ENCODE measurements at places on chromosomes 5 and 9. TPM values are rescaled to one million over a fixed set of nuclear protein-coding genes. Genes with fewer than 3 reads are reported as not detected.

GNAQ gene
- 28.7 TPM for total RNA-seq

TMEM252 gene
- total RNA-seq: 0.50 TPM

CDH9 gene
- not detected for total RNA-seq

SPOCK1 gene
- total RNA-seq: 0.06 TPM

AGXT2 gene
- 84.7 TPM for total RNA-seq

CCIN gene
- not detected for total RNA-seq

RNF145 gene
- 14.5 TPM for total RNA-seq

LVRN gene
- total RNA-seq: 0.07 TPM

DNA sequence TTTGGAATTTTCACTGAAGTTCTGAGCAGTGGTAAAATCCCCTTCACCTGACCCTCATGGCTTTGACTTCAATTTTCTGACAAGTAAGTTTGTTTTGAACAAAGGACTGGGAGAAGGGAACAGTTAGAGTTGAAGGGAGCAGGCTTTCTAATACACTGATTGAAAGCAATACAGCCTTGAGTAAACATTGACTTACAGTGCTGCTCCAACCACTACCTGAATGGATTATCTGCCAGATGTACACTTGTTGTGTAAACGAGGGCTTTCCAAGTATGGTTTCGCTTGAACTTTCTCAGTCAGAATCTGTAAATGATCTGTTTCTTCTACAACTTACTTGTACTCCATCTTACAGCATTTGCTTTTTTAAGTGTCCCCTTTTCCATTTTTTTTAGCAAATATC lies 1414.9 kb upstream of the NUDT12 start:
- H3K36me3 ChIP-seq: no peaks in the 10 kb centered on the region
- no peak overlapping the region for H3K4me3 ChIP-seq
- no peaks in the 10 kb centered on the region for H3K4me1 ChIP-seq

DNA sequence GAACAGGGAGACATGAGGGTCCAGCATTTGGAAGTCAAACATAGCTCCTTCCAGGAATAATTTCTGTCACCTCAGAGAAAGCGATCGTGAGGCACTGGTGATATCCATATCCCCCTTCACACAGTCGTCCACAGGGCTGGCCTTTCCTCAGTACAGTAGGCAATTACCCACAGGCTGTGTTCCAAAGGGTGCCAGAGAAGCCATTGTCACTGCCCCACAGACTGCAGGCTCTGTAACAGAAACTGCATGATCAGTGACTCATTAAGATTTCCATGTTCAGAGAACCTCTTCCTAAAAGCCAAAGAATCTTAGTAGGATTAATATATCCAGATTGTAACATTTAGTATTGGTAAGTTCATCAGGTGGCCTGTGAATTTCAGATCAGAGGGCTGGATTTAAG lies 127.6 kb downstream of the RPS23 start:
- no peaks in the 10 kb centered on the region for H3K36me3 ChIP-seq
- H3K4me1 ChIP-seq: peaks cover 22% of the 10 kb centered on the region
- no peak overlapping the region for H3K4me3 ChIP-seq
- no peaks in the 10 kb centered on the region for H3K27me3 ChIP-seq
- no peak for DNase-seq
- H3K27ac ChIP-seq: no peak overlapping the region

DNA sequence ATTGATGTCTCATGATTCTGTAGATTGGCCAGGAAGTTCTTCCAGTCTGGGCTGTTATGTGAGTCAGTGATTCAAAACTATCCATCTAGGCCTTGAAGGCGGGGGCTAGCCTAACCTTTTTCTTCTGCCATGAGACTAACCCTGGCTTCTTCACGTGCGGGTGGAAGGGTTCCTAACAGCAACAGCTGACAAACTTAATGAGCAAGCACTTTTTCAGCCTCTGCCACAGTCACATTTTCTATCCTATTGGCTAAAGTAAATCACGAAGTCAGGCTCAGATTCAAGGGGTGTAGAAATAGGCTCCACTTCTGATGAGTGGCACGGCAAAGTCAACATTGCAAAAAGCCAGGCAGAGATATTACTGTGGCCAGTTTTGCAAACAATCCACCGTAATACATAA lies 68.4 kb downstream of the STK32A start:
- H3K27ac ChIP-seq: no peak overlapping the region
- no peaks in the 10 kb centered on the region for H3K4me1 ChIP-seq
- no peaks in the 10 kb centered on the region for H3K27me3 ChIP-seq
- no peaks in the 10 kb centered on the region for H3K36me3 ChIP-seq
- no peak for DNase-seq
- H3K4me3 ChIP-seq: no peak overlapping the region

GRCh38 chr5:153630546-153630945 lies 140.1 kb downstream of the GRIA1 start:
- H3K4me1 ChIP-seq: no peaks in the 10 kb centered on the region
- no peak overlapping the region for H3K27ac ChIP-seq
- H3K36me3 ChIP-seq: no peaks in the 10 kb centered on the region
- no peaks in the 10 kb centered on the region for H3K27me3 ChIP-seq
- H3K4me3 ChIP-seq: no peak overlapping the region

DNA sequence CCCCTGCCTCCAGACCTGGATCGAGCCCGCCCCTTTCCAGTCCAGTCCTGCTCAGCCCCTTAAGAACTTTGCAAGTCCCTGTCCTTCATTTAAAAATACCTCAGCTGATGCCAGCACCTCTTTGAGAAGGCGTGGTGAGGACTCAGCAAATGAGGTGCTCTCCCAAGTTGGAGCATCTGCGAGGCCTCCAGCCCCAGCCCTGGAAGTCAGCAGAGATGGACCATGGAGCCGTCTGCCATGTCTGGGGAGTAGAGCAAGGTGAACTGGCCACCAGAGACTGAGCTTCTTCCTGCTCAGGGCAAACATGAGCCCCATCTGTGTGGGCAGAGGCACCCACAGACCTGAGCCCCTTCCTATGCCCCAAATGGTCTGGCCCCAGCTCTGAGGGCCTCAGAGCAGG lies 71.5 kb downstream of the UBE2QL1 start:
- no peaks in the 10 kb centered on the region for H3K27me3 ChIP-seq
- no peak for DNase-seq
- H3K4me1 ChIP-seq: peaks cover 13% of the 10 kb centered on the region

DNA sequence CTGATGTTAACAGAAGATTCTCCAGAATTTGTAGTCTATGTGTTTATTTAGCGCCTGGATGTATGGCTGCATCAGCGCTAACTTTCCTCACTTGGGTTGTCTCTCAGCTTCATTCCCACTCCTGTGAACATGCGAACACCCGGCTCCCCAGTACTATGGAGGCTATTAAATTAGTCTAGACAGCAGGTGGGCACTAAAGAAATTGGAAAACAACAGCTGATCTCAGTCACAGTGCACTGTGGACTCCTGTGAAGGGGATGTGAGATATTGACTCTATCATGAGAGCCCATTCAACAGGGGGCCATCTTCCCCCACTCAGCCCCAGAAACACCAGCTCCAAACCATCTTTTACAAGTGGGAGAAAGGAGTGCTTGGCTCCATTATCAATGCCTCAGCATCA lies 471.0 kb downstream of the KDM4C start:
- H3K36me3 ChIP-seq: no peaks in the 10 kb centered on the region
- DNase-seq: no peak
- H3K27ac ChIP-seq: no peak overlapping the region
- H3K4me3 ChIP-seq: no peak overlapping the region

DNA sequence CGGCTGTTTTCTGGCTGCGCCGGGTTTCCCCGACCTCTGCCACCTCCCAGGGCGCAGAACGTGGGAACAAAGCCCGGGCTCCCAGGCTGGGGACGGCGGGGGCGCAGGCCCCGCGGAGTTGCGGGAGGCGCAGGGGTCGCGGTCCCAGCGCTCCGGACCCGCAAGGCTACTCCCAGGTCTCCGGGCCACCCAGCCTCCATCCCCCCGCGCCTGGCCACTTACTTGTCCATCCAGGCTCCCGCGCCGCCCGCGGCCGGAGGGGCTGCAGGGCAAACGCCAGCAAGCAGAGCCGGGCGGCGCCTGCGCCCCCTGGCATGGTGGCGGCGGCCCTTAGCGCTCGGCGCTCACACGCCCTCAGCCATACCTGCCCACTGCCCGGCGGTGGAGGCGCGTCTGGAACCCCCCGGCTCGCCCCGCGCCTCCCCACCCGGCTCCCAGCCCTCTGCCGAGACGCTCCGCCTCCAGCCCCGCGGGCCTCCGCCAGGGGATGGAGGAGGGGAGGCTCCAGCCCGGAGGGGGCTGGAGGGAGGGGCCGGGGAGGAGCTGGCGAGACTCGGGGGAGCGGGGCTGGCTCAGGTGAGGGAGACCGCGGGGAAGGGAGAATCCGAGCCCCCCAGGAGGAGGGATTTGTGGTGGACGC lies at the start of gene ADAM19:
Gene ADAM19 (minus strand): TSS at position 395 of the 640 bp plus-strand sequence. CDS start 79 bp downstream, at position 316.
- no peaks in the 10 kb centered on the region for H3K4me1 ChIP-seq
- H3K4me3 ChIP-seq: peak within 1 kb of the TSS; percentile 82
- peak; percentile 63 for DNase-seq
- peak within 1 kb of the TSS; percentile 45 for H3K27ac ChIP-seq
- no peaks in the 10 kb centered on the region for H3K36me3 ChIP-seq

DNA sequence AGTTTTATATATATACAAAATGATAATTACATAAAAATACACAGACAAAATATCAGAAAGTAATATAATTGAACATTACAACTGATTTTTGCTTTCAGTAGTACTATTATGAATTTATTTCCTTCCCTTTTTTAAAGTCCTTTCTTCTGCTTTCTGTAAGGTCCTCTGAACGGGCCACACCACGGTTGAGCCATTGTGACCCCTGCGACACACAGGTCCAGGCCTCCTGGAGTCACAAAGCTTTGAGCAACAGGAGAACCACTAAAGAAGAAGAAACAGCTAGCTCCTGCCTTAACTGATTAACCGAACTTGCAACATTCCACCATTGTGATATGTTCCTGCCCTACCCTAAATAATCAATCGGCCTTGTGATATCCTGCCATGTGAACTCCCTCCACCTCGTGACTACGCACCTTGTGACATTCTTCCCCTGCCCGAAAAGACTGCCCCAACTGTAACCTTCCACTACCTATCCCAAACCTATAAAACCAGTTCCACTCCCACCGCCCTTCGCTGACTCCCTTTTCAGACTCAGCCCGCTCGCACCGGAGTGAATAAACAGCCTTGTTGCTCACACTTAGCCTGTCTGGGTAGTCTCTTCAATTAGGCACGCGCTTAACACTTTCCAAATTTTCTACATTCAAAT lies 375.0 kb upstream of the RFX3 start:
- no peak for DNase-seq
- no peak overlapping the region for H3K27ac ChIP-seq
- no peak overlapping the region for H3K4me3 ChIP-seq
- peaks cover 6% of the 10 kb centered on the region for H3K4me1 ChIP-seq
- H3K36me3 ChIP-seq: no peaks in the 10 kb centered on the region
- no peaks in the 10 kb centered on the region for H3K27me3 ChIP-seq

DNA sequence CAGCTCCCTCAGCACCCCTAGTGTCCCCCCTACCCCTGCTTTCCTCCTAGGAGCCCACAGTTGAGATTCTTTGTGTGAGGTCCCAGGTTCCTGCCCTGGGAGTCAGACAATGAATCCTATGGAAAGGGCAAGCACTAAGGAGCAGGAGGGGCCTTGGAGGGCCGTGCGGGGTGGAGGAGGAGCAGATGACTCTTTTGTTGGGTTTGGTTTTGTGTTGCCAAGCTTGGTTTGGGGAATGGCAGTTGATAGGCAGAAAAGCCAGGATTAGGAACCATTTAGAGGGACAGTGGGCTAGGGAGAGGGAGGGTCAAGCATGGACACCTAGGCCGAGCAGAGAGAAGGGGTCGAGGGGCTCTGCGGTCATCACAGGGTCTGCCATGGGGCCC lies 61.6 kb upstream of the SPTLC1 start:
- H3K27me3 ChIP-seq: no peaks in the 10 kb centered on the region
- no peaks in the 10 kb centered on the region for H3K36me3 ChIP-seq
- DNase-seq: no peak
- H3K27ac ChIP-seq: no peak overlapping the region
- no peaks in the 10 kb centered on the region for H3K4me1 ChIP-seq

GRCh38 chr5:116469631-116470030 lies 105.0 kb downstream of the SEMA6A start:
- no peaks in the 10 kb centered on the region for H3K4me1 ChIP-seq
- H3K4me3 ChIP-seq: no peak overlapping the region
- no peaks in the 10 kb centered on the region for H3K36me3 ChIP-seq
- DNase-seq: no peak

Measured in right lobe of liver (tissue), 6 donors.